ENCODE measurements at places on chromosomes 2 and 18.

- DNase-seq: no peak
Measured at GRCh38 chr2:60652832-60653340, 99.4 kb upstream of the BCL11A start.

- DNase-seq: no peak
Measured at GRCh38 chr2:216539791-216540241, 41.2 kb downstream of the RPL37A start.

DNA sequence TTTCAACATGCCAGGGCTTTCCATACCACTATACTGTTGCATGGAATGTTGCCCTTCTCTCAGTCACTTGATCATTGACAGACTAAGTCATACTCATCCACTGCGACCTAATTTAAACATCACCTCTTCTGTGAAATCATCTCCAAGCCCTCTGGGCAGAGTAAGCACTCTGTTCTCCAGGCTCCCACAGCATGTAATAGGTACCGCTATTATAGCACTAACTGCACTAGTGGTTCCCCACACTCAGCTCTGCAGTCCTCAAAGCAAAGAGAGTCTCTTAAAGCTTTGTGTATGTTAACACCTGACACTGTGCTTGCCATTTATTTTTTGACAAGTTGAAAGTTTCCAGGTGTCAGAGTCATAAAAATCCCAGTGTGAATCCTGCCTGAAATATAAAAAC, 947.2 kb downstream of the ERBB4 start:
- DNase-seq: no peak

DNA sequence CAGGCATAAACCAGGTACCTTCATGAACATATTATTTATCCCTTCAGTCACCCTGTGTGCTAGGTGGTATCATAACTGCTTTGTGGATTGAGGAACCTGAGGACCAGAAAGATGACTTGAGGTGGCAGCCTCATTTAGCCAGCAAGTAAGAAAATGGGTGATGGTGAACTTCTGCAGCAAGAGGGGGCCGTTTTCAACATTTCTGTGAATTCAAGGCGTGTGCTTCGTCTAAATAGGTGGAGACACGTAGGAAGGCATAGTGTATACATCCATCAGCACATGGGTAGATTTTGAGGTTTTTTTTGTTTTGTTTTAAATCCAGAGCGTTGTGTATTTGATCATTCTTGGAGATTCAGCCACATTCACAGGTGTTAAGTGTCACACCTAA, 118.7 kb downstream of the SPTBN1 start:
- no peak for DNase-seq

DNA sequence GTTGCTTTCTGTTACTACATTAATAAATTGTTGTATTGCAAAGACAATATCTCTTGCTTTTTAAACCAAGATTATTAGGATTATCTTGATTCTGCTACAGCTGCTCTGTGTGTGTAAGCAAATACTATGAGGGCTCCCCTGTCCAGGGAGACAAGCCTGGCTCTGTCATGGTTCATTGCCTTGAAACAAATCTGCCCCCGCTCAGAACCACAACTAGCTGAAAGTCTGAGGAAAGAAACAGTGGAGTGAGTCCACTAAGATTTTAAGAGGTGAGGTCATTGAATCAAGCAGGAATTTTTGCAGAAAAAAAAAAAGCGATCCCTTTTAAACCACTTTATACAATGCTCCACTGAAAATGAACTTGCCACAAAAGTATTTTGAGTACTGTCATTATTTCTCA, 30.8 kb upstream of the LRRTM4 start:
- no peak for DNase-seq

- no peak for DNase-seq
Measured at GRCh38 chr18:11320986-11321385, 171.6 kb upstream of the PIEZO2 start.

DNA sequence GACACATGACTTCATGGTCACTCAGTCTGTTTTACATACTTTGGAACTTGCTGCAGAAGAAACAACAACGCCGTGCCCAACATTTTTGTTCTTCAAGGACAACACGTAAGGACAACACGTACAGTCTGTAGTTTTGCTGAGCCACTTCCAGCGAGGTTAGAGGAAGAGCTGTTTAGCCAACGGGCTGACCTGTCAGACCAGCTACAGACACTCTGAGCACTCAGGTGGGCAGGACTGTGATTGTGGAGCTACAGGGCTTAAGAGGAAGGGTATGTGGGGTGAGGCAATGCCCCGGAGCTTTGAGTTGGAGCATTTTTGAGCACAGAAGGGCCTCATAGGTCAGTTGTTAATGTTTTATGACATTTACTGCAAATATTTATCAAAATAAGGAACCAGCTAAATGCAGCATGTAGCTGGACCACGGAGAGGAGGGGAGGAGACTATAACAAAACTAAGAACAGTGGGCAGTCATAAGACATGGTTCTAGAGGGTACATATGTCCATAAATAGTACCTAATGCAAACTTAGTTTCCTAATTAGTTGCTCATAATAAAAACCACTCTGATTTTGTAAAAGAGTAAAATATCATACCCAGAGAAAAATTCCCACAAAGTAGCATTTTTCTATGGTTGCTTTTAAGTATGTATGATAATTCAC, 26.3 kb upstream of the NPC1 start:
- DNase-seq: no peak
